NCI-H2081 (cell line): ENCODE measurements at places on chromosomes 1 and 21.

DNA sequence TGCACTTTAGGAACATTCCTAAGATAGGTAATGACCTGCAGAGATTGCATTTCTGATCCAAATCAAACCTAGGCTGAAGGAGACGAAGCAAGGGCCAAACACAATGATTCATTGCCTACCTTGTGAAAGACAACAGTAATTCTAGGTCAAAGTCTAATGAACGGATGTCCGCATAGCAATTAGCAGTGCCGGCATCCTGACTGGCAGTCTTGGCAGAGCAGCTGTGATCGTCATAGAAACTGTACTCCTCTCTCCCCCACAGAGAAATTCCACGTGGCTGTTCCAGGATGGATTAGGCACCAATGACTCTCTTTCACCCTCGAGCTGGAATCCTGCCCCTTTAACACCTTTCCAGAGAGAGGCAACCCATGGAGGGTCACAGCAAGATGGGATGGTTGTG lies 28.9 kb upstream of the VAV3 start:
- no peak for DNase-seq

DNA sequence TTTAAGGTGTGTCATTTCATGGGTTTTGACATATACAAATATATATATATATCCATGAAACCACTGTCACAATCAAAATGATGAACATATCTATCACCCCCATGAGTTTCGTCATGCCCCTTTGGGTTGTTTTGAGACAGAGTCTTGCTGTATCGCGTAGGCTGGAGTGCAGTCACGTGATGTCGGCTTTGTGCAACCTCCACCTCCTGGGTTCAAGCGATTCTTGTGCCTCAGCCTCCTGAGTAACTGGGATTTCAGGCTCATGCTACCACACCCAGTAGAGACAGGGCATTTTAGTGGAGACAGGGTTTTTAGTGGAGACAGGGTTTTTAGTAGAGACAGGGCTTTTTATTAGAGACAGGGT lies 8.0 kb downstream of the HJV start:
- no peak for DNase-seq

- no peak for DNase-seq
Measured at GRCh38 chr1:106768501-106768900, 288.0 kb upstream of the PRMT6 start.

DNA sequence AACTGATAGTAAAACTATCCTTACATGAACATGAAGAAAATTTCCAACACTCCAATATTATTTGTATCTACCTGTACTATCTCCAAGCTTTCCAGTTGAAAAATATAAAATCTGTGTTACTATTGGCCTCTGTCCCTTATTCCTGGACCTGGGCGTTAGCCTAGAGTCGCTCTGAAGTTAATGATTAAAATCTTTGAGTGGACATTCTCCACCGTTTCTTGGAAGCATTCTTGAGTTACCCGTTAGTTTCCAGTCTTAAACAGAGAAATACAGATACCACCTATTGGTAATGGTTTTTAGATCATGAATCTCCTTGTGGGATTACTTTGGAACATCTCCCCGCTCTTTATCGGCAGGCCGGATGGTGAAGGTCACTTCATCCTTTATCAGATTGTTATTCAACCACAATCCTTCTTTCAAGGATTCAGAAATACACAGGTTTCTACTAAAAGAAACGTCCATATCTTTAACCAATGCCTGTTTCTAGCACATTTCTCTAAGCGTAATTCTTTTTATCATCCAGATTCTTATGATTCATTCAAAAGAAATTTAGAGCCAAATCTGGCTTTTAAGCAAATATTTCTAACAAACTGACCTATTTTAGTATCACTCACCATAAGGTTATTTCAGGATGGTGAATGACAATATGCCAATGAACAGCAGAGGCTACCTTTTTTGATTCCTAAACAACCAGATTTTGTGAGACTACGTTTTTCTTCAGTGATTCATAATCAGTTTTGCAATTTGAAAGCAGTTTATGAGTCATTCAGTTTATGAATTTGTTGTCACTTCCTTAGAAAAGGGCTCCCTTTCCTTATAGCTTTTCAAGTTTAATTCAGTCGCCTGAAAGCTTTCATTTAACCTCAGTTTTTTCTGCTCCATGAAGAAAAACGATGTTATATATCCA lies 70.2 kb upstream of the ERRFI1 start:
- no peak for DNase-seq

- DNase-seq: no peak
Measured at GRCh38 chr1:229035748-229036082, 235.2 kb upstream of the RAB4A start.

DNA sequence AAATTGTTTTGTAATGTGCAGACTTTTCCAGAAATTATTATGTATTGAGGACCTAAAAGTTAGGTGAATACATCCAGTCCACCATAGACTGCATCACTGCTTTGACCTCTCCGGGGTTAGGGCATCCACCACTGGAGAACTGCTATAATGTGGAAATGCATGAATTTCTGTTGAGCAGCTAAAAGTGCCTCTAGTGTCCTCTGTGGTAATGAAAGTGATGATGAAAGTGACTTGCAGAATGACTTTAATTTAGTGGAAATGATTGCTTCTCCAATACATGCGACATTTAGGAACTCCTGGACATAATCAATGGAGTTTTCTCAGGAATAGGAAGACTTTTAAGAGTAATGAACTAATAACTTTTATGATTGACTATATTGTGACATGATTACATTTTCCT lies 170.8 kb downstream of the LBR start:
- DNase-seq: no peak

DNA sequence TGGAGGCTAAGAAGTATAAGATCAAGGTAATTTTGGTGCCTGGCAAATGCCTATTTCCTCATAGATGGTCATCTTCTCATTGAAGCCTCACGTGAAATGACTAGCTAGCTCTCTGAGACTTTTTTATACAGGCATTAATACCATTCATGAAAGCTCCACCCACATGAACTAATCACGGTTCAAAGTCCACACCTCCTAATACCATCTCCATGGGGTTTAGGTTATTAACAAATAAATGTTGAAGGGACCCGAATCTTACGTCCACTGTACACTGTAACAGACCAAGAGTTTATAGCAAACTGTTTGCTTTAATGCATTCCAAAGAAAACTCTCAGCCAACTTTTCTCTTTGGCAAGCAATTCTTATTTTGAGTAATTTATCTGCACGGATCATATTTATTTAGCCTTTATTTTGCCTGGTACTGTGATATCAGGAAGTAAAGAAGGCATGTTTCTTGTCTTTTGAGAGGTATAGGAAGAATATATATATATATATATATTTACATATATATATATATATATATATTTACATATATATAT lies 296.1 kb upstream of the LRRC7 start:
- DNase-seq: no peak

- no peak for DNase-seq
Measured at GRCh38 chr1:216028631-216029030, 394.6 kb downstream of the USH2A start.

GRCh38 chr1:197948926-197949899 lies 32.0 kb downstream of the LHX9 start:
- no peak for DNase-seq

- no peak for DNase-seq
Measured at GRCh38 chr1:190049314-190049713, 428.4 kb downstream of the BRINP3 start.

- no peak for DNase-seq
Measured at GRCh38 chr1:84000196-84000885, 1.4 kb upstream of the TTLL7 start.

DNA sequence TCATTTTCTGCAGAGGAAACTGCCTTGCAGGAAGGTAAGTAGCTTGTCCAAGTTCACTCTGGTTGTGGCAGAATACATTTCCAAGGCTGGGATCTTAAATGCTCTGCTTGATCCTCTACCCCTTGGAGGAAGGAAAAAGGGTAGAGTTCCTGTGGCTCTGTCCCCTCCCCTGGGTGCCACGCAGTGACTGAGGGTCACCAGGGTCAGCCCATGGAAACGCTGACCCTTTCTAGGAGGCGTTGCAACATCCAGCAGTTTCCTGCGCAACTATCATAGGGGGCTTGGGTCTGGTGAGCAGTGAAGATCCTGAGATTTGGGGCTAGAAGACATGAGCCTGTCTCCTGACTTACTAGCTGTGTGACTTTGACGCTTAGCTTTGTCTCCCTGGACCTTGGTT lies 29.4 kb upstream of the EPS8L3 start:
- DNase-seq: no peak
